ENCODE measurements at places on chromosomes 7 and 10.

DNA sequence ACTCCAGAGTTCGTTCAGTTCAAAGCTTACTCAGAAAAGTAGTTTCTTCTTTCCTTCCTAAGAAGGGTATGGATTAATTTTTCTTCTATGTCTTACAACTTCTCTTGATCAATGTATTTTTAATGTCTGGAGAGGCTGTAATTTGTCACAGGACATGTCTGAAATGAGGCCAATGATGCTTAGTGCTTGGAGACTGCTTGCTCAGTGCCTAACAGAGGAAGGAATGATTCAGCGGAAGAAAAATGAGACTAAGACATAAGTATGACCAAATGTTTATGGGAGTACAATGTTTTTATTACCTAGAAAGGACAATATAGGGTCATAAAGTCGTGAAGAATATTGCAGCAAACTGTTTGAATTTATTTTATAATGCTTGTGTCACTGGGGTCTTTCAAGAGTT is 43.3 kb downstream of the GPR37 start:
- no peak for DNase-seq

GRCh38 chr7:130418306-130418705 is 22.5 kb downstream of the CEP41 start:
- DNase-seq = no peak

DNA sequence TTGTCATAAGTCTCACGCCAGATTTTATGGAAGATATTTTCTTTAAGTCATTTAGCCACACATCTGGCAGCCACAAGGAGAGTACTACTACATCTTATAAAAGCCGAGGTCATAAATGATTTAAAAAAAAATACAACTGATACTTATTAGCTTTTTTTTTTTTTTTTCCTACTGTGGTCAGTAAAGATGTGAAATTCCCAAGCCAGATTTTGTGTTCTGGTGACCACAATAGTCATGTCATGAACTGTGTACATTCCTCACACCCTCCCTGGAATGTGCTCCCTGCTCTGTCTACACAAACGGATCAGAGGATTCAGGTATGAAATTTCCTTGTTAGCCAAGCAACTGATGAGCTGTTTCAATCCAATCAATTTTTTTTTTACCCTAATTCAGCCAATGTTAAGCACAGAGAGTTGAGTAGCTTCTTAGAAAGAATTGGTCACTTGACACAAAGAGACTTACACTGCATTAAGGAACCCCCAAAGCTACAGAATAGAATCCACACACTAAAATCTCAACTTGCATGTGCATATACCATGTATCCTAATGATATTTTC is 54.7 kb downstream of the CHRM2 start:
- DNase-seq = no peak

- DNase-seq = no peak
These were observed 31.6 kb downstream of the KNDC1 start for GRCh38 chr10:133191651-133192050.

GRCh38 chr7:121433775-121434174 is 37.7 kb upstream of the FAM3C start:
- DNase-seq = no peak

DNA sequence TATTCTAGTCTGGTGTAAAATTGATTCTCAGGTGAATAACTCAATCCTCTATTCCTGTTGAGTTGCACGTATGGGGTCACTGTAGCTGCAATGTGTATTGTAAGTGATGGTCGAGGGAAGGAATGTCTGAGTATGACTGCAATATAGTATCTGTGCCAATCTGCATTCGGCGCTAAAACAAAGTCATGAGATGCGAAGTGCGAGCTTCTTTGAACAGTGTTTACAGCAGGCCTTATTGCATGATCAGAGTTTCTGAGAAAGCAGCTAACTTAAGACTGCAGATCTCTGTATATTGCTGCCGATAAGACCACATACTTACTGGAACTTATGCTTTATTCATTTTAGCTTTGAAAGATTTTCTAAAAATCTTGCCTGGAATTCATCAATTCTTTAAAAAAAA is 341.7 kb upstream of the BMPER start:
- DNase-seq = no peak

GRCh38 chr10:66719483-66719882 is 206.4 kb upstream of the LRRTM3 start:
- no peak for DNase-seq

DNA sequence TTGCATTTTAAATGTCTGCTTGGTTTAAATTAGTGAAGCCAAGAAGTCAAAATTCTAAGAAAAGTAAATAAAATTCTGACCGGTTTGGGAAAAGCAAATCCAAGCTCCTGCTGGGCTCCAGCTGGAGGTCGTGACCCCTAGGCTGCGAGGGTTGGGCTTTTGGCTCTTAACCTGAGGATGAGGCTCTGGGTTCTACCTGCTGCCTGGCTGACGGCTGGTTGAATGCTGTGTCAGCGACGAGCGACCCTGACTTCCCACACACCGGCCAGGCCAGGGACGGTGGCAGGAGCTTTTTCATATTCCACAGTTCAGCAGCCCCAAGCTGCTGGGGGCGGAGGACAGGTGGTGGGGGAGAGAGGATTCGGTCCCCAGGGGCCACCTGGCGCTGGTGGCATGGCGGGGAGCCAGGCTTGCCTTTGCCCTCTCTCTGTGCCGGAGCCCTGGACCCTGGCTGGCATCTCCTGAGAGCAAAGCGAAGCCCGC is 843 bp upstream of the PLPP4 start:
- DNase-seq = no peak

DNA sequence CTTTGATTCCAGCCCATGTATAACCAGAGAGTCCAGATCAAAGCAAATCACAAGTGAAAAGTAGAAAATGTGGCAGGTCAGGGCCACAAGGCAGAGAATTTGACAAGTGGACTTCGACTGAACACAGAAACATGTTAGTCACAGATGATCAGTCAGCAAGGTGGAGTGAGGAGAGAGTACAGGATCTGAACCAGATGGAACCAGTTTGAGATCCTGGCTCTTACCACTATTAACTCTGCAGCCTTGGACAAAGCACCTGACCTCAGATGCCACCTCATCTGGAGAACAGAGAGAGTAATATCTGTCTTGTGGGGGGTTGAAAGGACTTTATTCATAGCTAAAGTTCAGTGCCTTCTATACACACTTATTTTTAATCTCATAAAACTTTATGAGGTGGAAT is 4.4 kb downstream of the MRLN start:
- no peak for DNase-seq

DNA sequence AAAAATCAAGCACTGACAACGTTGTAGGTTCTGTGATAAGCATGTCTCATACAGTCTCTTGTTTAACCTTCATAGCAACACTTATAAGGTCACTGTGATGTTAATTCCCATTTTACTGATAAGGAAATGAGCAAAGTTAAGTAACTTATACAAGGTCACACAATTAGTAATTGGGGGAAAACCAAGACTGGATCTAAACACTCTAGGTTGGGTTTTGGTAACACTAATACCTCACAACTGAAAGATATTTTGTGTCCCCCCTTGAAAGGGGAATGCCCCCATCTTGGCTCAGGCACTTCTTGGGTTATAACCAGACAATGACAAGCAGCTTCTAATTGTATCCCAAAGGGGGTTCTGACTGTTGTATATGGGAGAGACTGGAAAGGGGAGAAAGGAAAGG is 36.0 kb upstream of the ABCB4 start:
- no peak for DNase-seq

DNA sequence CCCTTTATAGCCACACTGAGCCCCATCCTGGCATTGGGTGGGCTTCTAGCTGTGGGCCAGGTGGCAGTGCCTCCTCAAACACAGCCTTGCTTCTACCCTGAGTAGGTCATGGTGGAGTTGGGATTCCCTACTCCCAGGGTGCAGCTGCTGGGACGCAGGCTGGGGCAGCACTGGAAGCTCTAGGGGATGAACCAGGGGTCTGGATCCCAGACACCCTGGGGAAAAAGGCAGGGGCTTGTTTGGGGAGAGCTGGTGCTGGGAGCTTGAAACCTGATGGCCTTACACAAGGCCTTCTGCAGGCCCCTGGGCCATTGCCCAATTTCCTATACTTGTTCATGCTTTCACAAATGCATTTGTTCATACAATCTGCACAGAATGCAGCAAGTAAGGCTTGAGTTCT is 103.7 kb upstream of the CTBP2 start:
- DNase-seq = no peak

GRCh38 chr7:115013886-115014285 is 92.0 kb downstream of the MDFIC start:
- no peak for DNase-seq

- no peak for DNase-seq
These were observed 39.5 kb downstream of the ZNF365 start for GRCh38 chr10:62413652-62414051.

- DNase-seq = no peak
These were observed 345.2 kb downstream of the GPR37 start for GRCh38 chr7:124420367-124420766.

GRCh38 chr10:126520751-126521317 is 132.6 kb upstream of the ADAM12 start:
- DNase-seq = no peak

GRCh38 chr10:18664841-18665478 is 5.7 kb downstream of the ARL5B start:
- no peak for DNase-seq

DNA sequence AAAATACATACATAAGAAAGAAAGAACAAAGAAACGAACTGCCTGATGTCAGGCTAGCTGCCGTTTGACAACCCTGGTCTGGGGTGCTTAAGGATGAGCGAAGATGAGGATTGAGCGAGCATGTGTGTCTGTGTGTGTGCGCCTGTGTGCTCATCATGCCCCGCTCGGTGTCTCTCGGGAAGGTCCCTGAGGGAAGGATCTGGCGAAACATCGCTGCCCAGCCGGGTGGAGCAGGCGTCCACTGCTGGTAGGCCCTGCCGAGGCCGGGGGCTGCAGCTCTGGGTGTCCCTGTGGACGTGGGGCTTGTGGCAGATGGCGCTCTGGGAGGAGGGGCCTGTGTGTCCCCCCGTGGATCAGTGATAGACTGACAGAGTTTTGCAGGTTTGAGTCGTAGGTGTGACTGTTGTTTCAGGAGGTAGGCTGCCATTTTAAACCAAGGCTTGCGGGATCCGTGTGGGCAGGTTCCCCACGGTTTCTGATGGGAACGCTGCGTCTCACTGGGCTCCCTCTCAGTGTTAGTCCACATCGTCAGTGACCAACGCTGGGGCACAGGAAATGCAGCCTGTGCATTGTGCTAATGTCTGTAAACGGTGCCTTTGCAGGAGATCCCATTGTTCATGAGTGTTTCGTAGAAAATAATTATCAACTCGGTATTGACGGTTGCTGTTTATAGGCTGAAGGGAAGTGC is 5.9 kb upstream of the SUN1 start:
- DNase-seq = no peak

- no peak for DNase-seq
These were observed 30.0 kb downstream of the DGKI start for GRCh38 chr7:137816696-137817320.

GRCh38 chr7:128177768-128178550 is 63.1 kb upstream of the LEP start:
- no peak for DNase-seq

DNA sequence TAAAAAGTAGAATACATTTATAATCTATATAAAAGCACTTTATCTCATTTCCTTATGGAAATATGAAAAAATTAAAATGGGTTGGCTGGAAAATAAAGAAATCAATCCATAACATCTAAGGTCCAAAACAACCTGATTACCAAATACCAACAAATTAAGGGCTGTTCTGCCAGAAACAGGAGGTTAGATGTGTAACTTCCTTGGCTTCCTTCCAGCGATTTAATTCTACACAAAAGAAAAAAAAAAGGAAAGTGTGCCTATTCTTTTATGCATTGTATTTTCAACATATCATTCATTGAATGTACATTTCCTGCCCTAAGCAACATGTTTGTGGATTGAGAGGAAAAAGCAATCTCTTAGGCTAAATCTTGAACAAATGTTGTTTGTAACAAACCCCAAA is 36.2 kb upstream of the USP6NL start:
- DNase-seq = no peak

- no peak for DNase-seq
These were observed 40.9 kb downstream of the ANTXRL start for GRCh38 chr10:46327685-46328084.

DNA sequence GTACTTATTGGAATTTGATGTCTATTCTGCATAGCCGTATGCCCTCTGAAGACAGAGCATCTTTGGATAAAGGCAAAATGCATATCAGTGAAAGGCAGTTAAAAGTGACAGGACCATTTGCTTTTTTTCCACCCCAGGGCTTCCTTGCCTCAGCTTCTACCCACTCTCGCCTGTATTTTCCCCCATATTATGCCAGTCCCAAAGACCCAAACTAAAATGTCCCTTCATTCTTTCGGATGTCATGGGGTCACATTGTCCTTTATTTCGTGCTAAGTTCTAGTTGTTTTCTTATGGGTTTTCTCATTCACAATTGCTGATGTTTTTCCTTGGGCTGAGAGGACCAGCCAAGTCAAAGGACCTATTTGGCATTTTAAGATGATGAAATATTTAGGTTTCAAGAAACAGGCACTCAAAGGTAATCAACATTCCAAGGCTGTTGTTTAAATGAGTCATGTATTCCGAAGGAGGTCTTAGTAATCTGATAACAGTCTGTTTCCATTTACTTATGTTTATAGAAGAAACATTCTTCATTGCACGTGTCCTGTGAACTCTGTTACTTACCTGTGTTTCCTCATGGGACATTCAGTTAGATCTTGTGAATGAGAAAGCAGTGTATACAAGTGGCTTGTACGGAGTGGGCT is 74.1 kb downstream of the DNAH11 start:
- no peak for DNase-seq

DNA sequence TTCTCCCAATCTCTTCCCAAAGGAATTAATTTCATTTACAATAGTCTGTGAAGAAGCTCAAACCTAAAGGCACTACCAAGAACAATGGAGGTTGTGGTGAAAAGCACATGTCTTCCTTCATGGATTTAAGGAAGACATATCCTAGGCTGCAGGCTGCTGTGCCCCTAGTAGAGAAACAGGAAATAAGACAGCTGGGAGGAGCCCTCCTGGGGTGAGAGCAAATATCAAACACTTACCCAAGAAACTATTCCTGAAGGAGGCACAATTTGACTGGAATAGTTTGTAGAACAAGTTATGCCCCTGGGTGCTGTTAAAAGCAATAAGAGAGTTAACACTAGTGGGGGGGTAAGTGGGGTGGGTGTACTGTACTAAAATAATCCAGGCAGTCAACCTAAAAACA is 30.1 kb downstream of the PDZD8 start:
- no peak for DNase-seq

DNA sequence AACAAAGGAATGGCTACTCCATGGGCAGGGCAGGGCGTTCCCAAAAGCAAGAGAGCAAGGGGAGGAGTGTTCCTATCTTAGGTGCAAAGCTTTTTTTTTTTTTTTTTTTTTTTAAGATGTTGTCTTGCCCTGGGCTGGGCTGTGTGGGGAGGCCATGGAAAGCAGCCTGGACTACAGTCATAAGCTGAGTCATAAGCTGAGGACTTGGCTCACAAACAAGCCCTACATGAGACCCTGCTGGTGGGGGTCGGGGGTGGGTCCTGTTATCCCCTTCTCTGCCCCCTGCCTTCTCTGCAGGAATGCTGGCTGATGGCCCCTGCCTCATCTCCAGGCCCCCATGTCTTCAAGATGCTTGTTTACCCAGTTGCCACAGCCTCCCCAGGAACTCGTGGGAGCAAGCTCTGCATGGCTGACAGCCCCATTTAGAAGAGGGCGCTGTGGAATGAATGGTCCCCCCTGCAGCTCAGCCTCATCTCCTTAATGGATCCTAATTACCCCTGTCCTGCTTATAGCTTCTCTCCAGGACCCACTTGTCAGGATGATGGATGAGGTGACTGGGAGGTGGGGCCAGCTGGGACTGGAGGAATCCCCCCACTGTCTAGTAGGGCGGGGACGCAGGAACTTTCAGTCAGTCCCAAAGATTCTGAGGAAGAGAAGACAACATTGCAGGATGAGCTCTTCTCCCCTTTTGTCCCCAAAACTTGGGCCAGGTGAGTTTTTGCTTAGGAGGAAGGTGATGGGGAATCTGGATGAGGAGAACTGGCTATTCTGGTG is 340.8 kb upstream of the PODXL start:
- DNase-seq = no peak

Measured in stimulated activated CD8-positive, alpha-beta memory T cell treated with anti-CD3 and anti-CD28 coated beads, Interleukin-4, amount 100 ng/mL, for 1 hour (primary cell).